CD4-positive, alpha-beta T cell treated with Interleukin-17A for 1 hour (primary cell): ENCODE measurements at places on chromosomes 5 and 9.
A peak's percentile ranks its signal among the peaks of the same experiment; 100 is the strongest.

GRCh38 chr5:57779383-57780223 lies 297.0 kb upstream of the ACTBL2 start:
- DNase-seq: peak; percentile 45

DNA sequence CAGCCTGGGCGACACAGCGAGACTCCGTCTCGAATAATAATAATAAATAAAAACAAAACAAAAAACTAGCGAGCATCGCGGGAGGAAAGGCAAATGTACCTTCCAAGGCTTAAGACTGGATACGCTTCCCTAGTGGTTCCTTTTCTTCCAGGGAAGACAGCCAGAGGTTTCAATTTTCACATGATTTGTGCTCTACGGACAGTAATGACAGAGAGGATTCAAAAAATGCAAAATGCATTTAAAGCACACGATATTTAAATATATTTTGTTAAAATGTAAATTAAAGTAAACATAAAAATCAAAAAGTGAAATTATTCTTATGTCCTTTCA lies 4.3 kb upstream of the TRIM41 start:
- no peak for DNase-seq

GRCh38 chr5:81778642-81779041 lies 27.7 kb upstream of the SSBP2 start:
- no peak for DNase-seq

- DNase-seq: no peak
Observed at GRCh38 chr5:156096259-156096658, 230.7 kb upstream of the SGCD start.

DNA sequence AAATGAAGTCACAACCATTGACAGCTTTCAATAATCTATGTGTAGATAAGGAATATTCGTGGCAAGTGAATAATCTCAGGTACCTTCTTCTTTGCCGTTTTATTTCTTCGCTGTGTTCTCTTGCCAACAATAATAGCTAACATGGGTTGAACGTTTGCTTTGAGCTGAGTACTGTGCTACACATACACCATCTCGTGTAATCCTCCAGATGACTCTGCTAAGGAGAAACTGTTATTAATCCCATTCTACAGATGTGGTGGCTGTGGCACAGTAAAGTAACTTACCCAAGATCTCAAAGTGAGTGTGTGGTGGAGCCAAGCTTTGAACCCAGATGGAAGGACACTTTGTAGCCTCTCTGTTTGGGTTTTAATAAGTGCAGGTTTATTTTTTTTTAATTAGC lies 179.7 kb downstream of the C9orf152 start:
- DNase-seq: no peak

GRCh38 chr9:3850098-3850497 lies 324.3 kb upstream of the RFX3 start:
- DNase-seq: no peak

- DNase-seq: no peak
Observed at GRCh38 chr9:127730262-127730661, 4.8 kb downstream of the TOR2A start.

DNA sequence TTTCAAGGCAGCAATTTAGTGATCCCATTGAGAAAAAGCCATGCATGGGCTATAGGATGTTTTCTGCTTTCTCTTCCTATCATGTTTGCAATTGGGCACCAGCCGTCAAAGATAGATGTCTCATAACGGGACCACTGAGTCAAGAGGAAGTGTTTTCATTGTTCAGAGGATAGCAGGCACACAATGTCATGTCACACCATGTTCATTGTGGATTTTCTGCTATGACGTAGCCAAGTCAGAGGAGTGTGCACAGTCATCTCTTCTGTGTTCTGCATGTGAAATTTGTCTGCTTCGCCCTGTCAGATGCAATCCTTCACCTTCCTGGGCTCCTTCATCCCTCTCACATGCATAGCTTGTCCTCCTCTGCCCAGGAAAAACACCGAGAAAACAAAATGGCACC lies 106.0 kb downstream of the CD180 start:
- DNase-seq: no peak

DNA sequence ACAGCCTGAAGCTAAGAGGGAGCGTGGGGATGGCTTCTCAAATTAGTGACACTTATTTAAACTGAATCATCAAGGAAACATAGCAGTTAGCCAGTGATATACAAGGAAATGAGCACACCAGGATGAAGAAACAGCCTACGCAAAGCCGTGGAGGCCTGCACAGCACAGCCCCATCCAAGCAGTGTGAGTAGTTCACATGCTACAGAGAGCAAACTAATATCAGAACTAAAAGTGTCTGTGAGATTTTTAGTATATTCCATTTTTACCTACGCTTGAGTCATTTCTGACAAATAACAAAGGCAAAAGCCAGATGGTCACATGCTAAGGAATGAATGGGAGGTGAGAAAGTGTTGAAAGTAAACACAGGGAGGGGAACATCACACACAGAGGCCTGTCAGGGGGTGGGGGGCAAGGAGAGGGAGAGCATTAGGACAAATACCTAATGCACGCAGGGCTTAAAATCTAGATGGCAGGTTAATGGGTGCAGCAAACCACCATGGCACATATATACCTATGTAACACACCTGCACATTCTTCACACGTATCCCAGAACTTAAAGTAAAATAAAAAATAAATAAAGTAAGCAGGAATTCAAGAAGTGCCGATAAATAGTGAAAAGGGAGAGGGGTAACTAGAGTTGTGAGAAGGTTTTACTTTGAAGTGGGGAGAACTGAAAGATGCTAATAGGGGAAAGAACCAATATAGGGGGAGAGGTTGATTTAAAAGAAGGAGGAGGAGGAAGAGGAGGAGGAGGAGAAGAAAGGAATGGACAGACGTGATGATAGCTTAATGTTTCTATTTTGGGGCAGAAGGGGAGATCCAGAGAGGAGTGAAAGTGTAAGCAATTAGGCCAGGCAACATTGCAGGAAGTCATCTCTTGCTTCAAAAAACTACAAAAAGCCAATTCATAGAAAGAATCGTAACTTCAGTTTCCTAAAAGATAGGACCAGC lies 100.9 kb upstream of the PTGER4 start:
- DNase-seq: peak; percentile 20

DNA sequence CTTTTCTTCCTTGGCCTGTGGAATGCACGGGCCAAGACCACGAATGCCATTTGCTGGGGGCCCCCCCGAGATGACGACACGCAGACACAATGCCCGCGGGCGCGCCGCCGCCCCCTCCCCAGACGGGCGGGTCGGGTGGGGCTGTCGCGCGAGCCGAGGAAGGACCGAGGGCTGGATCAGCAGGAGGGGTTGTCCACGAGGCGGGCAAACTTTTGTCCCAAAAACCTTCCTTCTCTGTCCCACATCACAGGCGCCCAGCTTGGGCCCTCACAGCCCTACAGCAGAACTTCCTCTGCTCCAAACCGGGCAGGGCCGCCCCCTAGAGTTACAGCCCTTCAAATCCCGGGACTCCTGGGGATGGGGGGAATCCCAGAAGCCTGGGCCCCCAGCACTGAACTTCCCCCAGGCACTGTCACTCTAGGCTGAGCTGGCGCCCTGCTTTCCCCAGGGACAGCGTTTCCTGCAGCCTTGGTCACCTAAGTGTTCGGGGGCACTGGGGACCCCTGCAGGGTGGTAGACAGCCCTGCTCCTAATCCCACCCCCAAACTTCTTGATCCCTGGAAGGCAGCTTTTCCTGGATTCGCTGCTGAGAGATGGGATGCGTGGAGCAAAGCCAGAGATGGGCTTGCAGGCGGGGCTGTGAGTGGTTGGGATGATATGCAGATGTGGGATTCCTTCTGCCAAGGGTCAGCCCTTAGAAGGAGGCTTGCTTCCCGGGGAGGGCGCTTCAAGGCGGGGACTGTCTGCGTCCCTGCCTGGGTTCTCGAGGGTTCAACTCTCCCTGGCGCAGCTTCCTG lies 980 bp downstream of the COL5A1 start:
- DNase-seq: no peak

- no peak for DNase-seq
Observed at GRCh38 chr5:98333921-98334320, 439.5 kb upstream of the RGMB start.

GRCh38 chr5:56291079-56291643 lies 58.0 kb upstream of the ANKRD55 start:
- no peak for DNase-seq

GRCh38 chr9:18472841-18473251 lies 1.1 kb upstream of the ADAMTSL1 start:
- no peak for DNase-seq

GRCh38 chr5:7396713-7397454 lies 946 bp downstream of the ADCY2 start:
- DNase-seq: no peak

DNA sequence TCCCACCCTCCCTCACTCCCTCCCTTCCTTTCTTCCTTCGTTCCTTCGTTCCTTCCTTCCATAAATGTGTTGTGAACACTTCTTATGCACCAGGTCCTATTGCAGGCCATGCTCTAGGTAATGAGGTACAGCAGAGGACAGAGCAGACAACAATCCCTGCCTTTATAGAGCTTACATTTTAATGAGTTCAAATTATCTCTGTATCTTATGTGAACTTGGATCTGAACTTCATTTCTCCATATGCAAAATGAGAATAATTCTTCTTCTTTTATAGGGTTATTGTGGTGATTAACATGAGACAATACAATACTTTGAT lies 37.2 kb downstream of the SLC27A6 start:
- no peak for DNase-seq

DNA sequence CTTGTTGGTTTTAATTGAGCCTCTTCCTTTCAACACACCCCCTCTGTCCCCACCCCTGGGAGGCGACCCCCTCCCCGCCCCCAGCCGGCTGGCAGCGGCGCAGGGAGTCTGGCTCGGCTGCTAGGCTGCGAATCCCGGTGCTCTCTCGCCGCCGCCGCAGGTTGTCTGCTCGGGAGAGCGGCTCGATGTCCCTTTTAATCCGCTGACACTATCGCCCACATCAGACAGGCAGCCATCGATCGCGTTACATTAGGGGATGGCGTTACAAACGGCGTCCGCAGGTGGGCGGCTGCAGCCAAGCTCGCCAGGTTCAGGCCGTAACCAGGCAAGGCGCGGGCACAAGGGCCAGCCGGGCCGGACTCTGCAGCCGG lies 1.3 kb downstream of the NR2F1-AS1 start:
- no peak for DNase-seq

GRCh38 chr5:69485471-69485870 lies 7.1 kb upstream of the OCLN start:
- DNase-seq: no peak

DNA sequence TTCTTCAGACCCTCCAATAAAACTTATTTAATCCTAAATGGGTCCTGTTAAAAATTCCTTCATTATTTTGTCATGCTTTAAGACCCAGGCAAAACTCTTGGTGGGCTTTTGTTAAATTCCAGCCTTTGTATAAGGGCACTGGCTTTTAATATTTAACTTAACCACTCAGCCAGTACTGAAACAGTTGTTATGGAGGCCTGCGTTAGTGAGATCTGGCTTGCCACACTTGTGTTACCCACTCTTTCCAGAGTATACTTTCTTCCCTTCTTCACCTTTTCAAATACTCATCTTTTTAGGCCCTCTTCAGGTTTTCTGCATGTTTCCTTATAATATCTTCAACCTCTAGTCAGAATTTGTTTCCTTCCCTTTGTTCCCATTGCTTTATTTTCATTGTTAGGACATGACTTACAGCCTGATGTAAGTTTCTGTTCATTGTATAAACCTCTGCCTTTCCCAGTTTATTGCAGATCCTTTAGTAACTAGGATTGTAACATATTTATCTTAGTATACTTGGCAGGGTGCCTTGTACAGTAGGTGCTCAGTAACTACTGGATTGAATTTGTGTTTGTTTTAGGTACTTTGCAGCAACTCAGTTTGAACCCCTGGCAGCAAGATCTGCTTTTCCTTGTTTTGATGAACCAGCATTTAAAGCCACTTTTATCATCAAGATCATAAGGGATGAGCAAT lies 48.8 kb downstream of the LNPEP start:
- DNase-seq: no peak

- DNase-seq: no peak
Observed at GRCh38 chr5:62494772-62495171, 82.2 kb downstream of the IPO11 start.

GRCh38 chr9:22382331-22382730 lies 64.3 kb upstream of the DMRTA1 start:
- DNase-seq: no peak

GRCh38 chr5:147809830-147810666 lies 21.4 kb downstream of the SPINK1 start:
- DNase-seq: no peak

DNA sequence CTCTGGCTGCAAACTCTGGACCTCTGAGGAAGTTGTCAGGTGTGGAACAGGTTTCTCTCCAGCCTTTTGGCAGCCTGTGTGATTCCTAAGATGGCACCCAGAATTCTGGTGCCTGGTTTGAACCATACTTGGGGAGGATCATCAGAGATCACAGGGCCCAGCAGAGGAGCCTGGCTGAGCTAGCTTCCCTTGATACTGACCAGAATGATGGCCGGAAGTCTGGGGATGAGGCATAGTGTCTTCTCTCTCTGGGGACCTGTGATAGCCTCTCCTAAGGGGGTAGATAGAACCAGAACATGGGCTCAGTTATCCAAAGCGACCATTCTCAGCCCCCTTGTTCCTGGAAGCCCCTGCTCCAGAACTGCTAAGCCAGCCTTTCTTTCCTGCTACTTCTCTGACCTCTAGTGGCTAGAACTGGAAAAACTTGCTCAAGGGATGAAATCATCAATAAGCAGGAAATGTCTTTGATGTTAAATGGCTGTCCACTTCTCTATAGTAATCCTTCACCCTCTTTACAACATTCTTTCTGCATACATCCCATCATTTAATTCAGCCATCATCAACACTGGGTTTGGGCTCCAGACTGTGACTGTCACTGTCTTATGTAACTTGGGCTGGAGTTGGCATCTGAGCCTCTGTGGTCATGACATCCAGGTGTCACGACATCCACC lies 55.1 kb downstream of the C9orf152 start:
- peak; percentile 61 for DNase-seq

GRCh38 chr9:102113191-102113590 lies 374.7 kb upstream of the GRIN3A start:
- DNase-seq: no peak

DNA sequence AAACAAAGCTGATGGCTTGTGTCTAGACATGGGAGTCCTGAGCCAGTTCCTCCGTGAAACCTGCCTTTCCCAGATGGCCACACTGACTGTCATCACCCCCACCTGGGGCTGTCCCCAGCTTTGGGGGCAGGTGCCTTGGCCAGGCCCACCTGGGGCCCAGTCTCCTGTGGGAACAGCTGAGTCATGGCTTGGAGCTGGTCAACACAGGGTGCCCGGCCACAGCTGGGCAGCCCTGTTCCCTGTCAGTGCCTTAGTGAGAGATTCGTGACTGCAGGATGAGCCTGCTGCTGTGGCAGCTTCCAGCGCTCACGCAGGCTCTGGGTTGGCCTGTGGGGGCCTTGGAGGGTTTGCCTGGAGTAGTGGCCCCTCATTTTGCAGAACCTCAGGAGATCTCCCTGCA lies 56.5 kb downstream of the COL5A1 start:
- no peak for DNase-seq

DNA sequence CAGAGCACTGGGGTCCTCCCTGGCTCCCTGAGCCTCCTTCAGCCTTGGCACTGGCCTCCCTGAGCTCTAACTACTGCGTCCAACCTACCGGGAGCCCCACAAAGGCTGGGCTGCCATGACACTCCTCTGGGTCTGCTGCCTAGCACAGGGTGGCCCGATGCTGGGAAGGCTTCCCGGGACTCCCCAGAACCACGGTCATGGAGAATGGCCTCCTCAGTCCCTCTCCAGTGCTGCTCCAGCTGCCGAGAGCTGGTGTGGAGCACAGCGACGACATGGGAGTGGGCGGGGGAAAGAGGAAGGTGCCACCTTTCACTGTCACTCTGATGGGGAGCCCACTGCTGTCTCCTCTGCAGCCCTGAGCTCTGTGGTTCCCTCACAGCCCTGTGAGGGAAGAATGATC lies 61.5 kb upstream of the RNF130 start:
- DNase-seq: no peak

- DNase-seq: no peak
Observed at GRCh38 chr5:53411388-53411787, 69.0 kb upstream of the FST start.
